Skeletal muscle cell (primary cell): ENCODE measurements at places on chromosomes 3 and 15.

GRCh38 chr3:166283840-166284239, 446.6 kb upstream of the BCHE start:
- peak; percentile 34 for DNase-seq

DNA sequence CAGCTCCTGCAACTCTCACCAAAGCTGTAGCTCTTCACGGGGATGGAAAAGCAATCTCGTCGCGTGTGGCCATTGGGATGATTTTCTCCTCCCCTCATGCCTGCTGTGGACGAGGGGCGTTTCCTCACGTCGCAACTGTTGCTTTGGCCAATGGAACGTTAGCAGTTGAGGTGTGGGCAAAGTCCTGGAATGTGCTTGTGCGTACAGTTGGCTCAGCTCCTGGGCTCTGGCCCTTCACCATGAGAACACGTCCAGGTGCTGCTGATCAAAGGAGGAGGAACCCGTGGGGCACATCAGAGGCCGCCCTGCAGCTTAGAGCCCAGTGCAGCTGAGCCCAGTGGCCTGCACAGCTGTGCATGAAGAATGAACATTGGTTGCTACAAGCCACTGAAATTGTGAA, 186.1 kb downstream of the TJP1 start:
- DNase-seq, result no peak

DNA sequence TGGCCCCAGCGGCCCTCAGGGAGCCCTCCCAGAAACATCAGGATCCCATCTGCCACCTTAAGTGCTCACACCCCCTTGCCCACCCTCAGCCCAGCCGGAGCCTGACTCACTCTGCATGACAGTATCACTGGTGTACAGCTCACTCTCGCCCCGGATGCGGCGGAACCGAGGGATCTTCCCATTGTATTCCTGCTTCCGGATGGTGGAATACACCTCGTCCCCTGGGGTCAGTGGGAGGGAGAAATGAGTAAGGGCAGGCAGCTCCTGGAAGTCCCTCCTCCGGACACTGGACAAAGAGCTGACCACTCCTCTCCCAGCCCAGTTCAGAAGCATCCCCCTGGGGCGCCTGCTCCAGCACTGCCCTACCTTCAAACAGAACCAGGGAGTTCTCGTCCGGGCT, 16.5 kb downstream of the SEMA7A start:
- DNase-seq, result peak; percentile 55

GRCh38 chr3:9397906-9398699, 688 bp downstream of the SETD5 start:
- DNase-seq, result no peak

- DNase-seq, result no peak
Observed at GRCh38 chr3:178546079-178546478, 9.8 kb downstream of the KCNMB2 start.
